ENCODE measurements at places on chromosomes 12 and 14.

GRCh38 chr12:15982471-15982870 lies 71.3 kb downstream of the DERA start:
- DNase-seq: peak; percentile 64

DNA sequence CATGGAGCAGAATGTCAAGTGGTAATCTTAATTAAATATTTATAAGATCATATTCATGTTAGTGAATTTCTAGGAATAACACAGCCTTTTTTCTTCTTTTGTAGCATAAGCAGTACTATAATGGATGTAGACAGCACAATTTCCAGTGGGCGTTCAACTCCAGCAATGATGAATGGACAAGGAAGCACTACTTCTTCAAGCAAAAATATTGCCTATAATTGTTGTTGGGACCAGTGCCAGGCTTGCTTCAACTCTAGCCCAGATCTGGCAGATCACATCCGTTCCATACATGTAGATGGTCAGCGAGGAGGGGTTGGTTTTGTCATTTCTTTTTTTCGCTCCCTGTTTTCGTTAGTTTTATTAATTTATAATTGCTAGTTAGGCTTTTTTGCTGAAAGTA lies 23.1 kb downstream of the AEBP2 start:
- DNase-seq: no peak

- peak; percentile 10 for DNase-seq
Observed at GRCh38 chr14:32075672-32076277, 1.3 kb upstream of the ARHGAP5 start.

GRCh38 chr14:67418401-67419191 lies 6.6 kb upstream of the PLEK2 start:
- DNase-seq: no peak

Data from fibroblast of skin of back (primary cell).